ENCODE measurements at places on chromosomes 4 and X. TPM values are rescaled to one million over a fixed set of nuclear protein-coding genes. Genes with fewer than 3 reads are reported as not detected.

DNA sequence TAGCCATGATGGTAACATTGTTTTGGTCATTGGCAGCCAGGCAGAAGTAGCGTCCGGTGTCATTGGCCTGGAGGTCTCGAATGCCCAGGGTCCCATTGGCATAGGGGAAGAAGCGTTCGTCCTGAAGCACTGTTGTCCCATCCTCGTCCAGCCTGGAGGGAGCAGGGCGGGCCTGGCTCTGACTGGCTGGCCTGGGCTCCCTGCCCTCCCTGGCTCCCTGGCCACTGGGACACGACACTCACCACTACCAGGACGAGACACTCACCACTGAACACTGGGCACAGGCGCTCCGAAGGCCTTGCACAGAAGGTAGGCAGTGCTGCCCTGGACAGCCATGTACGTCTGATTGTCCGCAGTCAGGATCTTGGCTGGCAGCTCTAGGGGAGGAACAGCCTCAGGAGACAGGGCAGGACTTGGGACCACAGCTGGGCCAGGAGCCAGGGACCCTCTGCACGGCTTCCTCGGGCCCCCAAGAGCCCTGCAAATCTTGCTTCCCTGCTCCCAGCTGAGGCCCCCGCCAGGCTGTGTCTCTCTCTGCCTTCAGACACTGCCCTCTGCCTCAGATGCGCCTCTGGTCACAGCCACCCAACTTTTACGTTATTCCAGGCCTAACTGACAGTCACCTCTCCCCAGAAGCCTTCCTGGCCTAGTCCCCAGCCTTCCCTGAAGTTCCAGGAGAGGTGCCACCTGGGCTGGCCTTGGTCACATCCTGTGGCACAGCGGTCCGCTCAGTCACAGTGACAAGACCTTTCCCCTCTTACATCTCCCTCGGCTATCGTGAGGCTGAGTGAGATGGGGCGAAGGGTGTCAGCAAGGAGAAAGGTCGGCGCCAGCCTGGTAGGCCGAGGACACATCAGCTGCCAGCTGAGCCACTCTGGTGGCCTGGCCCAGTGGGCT is 17.1 kb downstream of the L1CAM start:
- no peak for ATAC-seq

DNA sequence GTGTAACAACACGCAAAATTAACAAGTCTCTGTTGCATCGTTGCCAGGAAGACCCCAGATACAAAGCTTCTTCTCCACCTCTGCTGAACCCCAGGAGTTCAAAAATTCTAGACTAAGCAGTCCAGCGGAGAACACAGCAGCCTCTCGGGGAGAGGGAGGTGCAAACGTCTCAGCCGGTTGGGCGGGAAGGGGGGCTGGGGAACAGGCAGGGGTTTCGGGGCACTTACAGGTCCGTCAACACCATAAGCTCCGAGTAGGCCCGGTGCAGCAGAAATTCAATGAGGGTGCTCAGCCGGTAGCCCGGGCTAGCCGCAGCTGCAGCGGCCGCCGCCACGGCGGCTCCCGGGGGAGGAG is 394 bp downstream of the MED14 start:
- ATAC-seq = peak; percentile 3

DNA sequence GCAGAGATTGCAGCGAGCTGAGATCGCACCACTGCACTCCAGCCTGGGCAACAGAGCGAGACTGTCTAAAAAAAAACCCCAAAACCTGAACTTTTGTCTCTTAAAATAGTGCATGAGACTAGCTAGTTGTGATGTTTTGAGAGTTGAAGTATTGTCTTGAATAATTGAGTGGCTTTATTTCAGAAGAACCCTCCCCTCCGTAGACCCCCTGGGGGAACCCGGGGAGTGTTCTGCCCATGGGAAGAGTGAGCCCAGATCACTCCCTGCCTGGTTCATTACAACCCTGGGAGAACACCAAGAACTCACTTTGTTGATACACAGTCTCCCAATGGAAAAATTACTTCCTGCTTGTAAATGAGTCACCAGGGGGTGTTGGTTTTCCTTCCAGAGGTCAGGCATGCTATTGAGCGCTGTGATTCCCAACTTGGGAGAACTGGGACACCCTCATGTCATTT is 65.3 kb upstream of the SHISA3 start:
- no peak for ATAC-seq

DNA sequence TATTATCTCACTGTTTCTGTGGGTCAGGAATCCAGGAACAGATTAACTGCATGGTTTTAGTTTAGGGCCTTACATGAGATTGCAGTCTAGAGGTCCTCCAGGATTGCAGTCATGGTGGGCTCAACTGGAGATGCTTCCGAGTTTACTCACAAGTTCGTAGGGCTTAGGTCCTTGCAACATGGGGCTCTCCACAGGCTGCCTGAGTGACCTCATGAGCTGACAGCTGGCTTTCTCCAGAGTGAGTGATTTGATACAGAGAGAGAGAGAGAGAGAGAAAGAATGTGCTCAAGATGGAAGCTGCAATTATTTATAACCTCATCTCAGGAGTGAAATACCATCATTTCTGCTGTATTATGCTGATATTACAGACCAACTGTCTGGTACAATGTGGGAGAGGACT is 168.9 kb downstream of the GPAT3 start:
- no peak for ATAC-seq

GRCh38 chr4:77310931-77311330 is 153.9 kb downstream of the CCNG2 start:
- no peak for ATAC-seq

The SMC1A gene
- 124 TPM for total RNA-seq

The RGS12 gene
- total RNA-seq = 10.6 TPM

DNA sequence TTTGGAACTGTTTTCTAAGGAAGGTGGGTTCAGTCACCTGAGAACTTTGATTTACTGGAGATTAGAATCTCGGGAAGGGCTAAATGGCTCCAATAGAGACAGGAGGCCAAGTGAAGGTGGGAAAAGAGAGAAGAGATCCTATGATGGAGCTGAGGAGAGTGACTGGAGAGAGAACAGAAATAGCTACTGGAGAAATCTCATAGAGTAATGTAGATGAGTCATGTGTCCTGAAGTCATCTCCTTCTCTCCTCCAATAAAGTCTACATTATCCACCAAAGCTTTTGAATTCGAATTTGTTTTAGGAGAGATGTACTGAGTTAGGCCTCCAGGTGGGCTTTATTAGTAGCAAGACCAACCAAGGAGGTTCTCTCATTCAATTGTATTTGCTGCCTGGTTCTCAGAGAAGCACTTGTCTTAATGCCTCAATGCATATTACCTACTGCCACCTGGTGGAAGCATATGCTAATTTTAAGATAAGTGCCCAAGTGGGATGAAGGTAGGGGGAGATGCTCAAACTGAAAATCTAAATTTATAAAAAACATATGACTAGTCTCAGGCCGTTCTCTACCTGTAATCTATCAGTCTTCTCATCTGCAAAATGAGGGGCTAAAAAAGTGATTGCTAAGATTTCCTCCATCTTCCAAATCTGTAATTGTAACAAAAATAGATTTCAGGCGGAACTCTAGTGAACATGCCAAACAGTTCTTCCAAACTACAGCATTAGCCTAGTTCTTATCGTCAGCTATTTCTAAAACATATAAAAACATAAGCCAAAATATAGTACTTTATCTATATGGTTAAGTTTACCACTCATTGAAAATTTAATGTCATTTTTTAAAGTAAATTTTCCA is 24.4 kb downstream of the TXK start:
- peak; percentile 67 for ATAC-seq

The DSPP gene
- total RNA-seq = not detected

DNA sequence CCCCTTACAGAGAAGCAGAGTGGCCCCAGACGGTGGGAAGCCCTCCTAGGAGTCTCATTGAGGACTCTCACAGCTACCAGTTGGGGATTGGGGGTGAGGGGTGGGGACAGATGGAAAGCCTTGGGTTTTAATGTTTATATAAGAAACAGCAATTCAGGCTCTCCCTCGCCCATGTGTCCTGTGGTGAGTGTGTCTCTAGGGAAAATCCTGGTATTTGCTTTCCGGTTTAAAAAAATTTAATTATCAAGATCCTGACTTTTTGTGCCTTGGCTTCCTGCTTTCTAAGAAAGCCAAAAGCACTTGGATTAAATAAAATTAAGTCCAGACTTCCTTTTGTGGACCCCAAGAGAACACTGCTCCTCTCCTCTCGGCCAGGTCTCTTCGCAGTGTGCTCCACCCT is 93.8 kb downstream of the SOWAHB start:
- ATAC-seq = no peak
